ENCODE measurements at places on chromosomes 2 and 18.

DNA sequence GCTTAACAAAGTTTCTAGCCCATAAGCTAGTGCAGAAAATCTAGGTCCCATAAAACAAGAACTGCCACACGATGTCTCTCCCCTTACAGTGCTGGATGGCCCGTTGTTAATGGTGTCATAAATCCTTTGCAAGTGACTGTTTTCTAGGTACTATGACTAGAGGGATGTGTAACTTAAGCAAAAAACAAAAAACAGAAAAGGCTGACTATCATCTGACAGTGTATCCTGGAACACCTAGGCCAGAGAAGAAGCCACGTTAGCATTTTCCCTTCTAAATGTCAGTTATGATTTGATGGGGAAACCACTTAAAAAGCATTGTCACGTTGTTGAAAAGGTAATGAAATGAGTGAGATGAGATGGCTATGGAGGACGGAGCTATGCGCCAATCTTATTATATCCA is 2.4 kb downstream of the CASP8 start:
- DNase-seq = no peak

DNA sequence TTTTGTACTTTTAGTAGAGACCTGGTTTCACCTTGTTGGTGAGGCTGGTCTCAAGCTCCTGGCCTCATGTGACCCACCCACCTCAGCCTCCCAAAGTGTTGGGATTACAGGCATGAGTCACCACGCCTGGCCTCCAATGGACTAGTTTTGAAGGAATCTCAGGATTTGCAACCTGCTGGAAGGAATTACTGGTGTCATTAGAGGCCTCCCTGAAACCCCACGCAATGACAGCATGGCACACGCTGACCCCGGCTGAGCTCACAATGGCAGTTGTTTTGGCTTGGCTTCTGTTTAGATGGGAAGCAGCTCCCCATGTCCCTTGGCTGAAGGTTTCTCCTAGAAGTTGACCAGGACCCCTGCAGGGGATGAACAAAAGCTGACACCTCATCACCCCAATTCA is 23.1 kb upstream of the COPS8 start:
- DNase-seq = no peak

DNA sequence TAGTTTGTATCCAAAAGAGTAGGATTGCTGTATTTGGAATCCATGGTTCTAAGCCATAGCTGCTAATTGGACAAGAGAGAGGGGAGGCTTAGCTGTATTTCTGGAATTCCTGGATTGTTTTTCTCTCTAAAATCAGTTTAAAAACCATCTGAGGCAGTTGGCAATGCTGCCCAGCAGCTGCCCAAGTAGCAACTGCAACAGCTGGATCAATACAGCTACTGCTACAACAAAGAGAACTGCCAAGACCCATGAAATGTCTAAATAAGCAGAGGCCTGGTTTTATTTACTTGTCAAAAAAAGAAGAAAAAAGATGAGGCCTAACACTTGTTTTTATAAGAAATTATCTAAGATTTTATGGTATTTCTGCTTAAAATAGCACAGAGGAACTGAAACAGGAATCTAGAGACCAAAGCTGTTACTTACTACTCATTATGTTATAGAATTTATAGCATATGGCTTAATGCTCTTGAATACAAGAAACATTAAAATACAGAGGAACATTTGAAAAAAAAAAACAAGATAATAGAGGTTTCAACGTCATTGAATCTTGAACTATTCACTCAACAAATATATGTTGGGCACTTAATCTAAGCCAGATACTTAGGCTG is 39.1 kb downstream of the TMEFF2 start:
- no peak for DNase-seq

- no peak for DNase-seq
Observed at GRCh38 chr2:46490521-46491141, 11.3 kb downstream of the TMEM247 start.

DNA sequence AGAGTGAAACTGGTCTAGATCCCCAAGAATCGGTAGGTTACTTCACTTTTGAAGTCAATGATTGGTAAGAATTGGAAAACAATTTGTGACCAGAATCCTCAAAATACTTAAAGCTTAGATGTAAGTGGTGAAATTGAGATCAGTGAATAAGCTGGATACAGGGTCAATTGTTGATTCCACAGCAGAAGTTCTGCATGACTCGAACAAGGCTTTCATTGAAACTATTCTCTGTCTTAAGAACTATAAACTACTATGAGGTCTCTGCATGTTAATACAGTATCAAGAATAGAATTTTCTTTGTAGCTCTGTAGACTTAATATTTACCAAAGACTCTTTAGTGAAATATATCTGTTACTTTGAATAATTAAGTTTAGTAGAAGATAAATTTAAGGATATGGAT is 324.2 kb upstream of the FIGN start:
- no peak for DNase-seq

DNA sequence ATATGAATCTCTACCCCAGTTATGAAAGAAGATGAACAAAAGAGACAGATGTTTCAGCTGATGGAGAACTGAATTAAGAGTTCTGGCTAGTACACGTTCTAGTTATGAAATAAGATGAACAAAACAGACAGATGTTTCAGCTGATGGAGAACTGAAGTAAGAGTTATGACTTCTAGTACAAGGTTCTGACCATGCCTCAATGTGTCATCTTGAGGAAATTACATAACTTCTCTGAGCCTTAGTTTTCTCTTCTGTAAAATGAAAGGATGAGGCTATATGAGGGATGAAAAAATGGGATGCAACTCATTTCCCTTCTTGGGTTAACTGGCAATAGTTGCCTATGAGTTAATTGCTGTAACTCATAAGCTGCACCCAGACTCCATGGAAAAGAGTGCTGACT is 92.9 kb upstream of the WDR75 start:
- no peak for DNase-seq

GRCh38 chr2:234694244-234695013 is 197.5 kb upstream of the ARL4C start:
- DNase-seq = no peak

GRCh38 chr2:212015588-212015987 is 523.0 kb downstream of the ERBB4 start:
- no peak for DNase-seq

DNA sequence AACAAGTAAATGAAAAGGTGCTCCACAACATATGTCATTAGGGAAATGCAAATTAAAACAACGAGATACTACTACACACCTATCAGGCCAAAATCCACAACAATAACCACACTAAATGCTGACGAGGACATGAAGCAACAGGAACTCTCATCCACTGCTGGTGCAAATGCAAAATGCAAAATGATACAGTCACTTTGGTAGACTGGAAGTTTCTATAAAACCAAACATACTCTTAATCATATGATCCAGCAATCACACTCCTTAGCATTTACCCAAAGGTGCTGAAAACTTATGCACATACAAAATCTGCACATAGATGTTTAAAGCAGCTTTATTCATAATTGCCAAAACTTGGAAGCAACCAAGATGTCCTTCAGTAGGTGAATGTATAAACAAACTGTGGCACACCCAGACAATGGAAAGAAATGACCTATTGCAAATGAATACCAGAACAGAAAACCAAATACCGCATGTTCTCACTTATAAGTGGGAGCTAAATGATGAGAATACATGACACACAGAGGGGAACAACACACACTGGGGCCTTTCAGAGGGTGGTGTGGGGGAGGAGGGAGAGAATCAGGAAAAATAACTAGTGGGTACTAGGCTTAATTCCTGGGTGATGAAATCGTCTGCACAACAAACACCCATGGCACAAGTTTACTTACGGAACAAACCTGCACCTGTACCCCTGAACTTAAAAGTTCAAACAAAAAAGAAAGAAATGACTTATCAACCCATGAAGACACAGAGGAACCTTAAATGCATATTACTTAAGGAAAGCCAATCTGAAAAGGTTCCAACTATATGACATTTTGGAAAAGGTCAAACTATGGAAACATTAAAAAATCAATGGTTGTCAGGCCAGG is 80.4 kb downstream of the ASXL2 start:
- no peak for DNase-seq

GRCh38 chr2:73021371-73022010 is 50.0 kb downstream of the SFXN5 start:
- no peak for DNase-seq

- no peak for DNase-seq
Observed at GRCh38 chr18:27996801-27997272, 180.1 kb downstream of the CDH2 start.

DNA sequence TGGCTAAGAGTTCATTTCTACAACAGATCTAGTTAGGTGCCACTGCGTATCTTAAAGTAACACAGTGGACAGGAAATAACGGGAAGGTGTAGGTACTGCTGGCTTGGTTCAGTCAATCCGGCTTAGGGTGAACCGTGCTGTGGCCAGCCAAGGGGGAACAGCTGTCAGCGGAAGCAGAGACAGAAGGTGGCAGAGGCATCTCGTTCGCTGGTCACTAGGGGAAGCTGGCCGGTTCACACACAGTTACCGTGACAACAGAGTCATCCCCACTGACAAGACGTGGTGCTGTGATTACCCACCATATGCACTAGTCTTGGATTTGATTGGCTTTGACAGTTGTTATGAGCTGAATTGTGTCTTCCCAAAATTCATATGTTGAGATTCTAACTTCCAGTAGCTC is 58.8 kb upstream of the HDAC4 start:
- DNase-seq = no peak

DNA sequence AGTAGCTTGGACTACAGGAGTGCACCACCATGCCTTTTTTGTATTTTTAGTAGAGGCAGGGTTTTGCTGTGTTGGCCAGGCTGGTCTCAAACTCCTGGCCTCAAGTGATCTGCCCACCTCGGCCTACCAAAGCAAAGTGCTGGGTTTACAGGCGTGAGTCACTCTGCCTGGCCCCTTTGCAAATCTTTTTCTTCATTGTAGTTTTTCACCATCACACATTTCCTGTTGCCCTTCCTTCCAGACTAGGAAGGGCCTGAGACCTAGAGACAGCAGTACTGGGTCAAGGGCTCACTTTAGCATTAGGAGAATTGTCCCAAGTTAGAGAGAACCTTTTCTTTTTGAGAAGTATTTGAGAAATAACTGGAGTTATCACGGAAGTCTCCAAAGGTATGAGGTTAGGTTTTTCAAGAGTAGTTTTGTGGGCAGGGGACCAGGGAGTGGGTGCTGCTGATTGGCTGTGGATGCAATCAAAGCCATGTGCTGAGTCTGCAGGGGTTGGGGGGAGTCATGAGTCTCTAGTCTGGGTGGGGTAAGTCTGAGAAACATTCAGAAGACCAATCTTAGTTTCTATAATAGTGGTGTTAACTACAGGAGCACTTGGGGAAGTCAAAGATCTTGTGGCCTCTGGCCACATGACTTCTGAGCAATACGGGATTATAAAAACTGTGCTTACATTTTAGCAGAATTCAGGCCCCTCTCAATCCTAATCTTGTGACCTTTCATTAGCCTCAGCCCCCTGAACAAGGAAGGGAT is 23.7 kb downstream of the B3GNT2 start:
- DNase-seq = no peak

DNA sequence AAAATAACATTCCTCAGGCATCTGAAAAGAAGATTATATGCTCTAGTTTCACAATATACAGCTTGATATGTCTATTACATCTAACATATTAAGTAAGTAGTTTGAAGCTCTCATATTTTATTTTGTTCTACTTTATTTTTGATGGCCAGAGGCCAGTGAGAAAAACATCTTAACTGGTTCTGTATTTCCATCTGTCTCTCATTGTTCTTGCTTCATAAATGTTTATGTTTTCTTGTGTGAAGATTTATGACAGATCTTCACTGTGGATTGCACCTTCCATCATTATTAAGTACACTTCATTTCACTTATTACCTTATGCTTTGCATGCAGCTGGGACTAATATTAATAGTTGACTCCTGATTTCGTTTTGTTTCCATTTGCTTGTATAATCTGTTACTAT is 511.2 kb downstream of the TSN start:
- DNase-seq = no peak

DNA sequence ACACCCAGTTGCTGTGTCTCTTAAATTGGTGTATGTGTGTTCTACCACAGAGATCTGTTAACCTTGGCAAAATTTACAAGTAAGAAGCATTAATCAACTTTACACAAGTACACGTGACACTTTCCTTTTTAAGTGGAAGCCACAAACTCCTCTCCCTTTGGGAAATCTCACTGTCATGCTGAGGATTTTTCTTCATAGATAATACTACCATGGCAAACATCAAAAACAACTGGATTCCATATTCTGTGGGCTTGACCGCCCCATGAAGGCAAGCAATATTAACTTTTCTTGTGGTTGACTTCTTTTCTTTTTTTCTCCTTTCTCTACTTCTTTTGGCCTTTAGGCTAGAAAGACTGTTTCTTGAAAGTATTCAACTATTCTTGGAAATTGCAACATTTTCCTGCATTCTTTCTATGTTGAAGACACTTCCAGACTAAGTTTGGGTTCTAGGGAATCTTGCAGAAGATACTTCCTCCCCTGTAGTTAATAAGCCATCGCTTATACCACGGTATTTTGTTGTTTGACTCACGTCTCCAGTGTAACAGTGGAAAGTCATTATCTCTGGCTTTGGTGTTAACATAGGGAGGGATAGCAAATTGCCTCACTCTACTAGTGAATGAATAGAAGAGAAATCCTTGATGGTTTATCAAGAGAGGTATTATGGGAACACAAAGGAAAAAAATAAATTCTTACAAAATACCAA is 79.5 kb downstream of the SLC8A1 start:
- DNase-seq = no peak

DNA sequence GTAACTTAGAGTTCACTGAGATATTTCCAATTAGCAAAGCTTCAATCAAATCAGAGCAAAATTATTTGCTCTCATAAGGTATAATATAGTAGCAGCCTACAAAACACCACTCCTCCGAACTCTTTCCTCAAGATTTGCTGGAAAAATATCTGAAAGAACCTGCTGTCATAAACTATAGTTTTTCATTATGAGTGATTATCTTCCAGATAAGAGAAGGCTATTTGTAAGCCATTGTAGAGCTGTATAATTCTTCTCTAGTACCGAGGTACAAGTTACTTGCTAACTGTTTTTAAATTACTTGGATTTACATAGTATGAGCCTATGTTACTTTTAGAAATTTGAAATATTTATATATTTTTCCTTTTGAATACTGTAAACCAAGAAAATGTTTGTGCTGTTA is 2.1 kb downstream of the NDC80 start:
- no peak for DNase-seq

GRCh38 chr2:130824492-130825061 is 12.1 kb upstream of the ARHGEF4 start:
- no peak for DNase-seq

DNA sequence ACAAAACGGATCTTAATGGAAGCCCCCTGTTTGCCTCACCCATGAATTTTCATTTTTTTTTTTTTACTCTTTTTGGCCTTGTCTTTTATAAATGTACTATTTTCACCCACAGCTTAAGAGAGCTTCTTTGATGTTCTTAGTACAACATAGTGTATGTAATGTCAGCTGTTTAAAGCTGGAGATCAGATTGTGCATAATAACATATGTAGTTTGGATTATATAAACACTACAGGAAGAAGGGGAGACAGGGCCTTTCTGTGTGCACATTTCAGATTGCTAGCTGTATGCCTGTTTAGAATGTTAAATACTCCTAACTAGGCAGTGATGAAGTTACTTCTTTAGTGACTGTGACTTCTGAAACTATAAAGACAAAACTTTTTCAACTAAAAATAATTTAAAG is 2.1 kb upstream of the TANC1 start:
- no peak for DNase-seq

GRCh38 chr2:239930378-239930777 is 94.8 kb downstream of the NDUFA10 start:
- no peak for DNase-seq

Data from cortex of kidney (tissue), 1 donor.